Lung microvascular endothelial cell (primary cell): ENCODE measurements at places on chromosomes 16 and 17. TPM values are rescaled to one million over a fixed set of nuclear protein-coding genes. Genes with fewer than 3 reads are reported as not detected.

GRCh38 chr17:57391076-57391825, 134.9 kb downstream of the MSI2 start:
- no peak for DNase-seq

DNA sequence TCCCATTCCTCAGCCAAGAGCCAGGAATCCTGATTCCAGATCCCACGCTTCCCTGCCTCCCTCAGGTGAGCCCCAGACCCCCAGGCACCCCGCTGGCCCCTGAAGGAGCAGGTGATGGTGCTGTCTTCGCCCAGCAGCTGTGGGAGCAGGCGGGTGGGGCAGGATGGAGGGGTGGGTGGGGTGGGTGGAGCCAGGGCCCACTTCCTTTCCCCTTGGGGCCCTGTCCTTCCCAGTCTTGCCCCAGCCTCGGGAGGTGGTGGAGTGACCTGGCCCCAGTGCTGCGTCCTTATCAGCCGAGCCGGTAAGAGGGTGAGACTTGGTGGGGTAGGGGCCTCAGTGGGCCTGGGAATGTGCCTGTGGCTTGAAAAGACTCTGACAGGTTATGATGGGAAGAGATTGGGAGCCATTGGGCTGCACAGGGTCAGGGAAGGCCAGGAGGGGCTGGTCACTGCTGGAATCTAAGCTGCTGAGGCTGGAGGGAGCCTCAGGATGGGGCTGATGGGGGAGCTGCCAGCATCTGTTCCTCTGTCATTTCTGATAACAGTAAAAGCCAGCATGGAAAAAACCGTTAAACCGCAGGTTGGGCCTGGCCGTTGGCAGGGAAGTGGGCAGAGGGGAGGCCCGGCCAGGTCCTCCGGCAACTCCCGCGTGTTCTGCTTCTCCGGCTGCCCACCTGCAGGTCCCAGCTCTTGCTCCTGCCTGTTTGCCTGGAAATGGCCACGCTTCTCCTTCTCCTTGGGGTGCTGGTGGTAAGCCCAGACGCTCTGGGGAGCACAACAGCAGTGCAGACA, at the start of gene SPN:
TSS of gene SPN (plus strand) at position 232 of the 791 bp plus-strand sequence. CDS start at position 714, 482 bp downstream.
- no peak for DNase-seq

DNA sequence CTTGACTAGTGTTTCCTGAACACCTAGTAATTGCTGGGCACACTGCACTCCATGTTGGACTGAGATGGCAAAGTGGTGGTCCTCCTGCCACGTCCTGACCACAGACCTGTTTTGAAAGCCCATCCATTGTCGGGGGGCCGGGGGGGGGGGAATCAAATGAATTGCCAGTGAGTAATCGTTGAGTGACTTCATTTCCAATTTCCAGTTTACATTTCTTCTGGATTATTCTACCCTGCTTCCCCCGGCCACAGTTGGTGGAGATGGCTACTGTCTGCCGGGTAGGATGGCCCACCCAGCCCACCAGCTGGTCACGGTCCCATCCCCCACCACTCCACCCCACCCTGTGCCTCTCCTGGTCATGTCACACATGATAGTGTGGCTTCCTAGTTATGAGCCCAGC, 18.2 kb downstream of the RAI1 start:
- DNase-seq, result no peak

DNA sequence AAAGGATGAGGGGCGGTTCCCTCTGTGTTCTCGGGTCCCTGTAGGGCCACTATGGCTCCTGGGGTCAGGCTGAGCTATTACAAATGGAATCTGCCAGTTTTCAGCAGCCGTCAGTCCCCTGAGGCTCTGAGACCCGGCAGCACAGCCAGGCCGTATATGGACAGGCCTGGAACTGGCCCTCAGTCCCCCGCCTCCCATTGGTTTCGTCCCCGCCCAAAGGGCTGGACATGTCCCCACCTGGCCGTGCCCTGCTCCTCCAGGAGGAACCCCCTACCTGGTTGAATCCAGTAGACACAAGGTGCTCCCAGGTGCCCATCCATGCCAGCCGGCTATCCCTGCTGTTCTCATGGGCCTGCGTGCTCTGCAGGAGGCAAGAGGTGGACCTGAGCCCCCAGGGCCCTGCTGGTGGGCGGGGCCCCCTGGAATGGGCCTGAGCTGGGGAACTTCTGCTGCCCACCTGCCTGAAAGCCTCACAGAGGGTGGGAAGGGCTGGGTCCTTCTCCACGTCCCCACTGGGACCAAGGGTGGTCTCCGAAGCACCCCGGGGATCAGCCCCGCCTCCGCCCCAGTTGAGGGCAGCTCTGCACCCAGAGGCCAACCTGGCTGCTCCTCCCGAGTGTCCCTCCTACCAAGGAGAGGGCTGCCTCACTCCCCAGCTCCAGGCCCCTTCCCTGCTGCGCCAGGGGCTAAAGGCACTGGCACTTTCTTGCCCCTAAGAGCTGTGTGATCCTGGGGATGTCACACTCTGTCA, 16.8 kb downstream of the VASN start:
- no peak for DNase-seq

DNA sequence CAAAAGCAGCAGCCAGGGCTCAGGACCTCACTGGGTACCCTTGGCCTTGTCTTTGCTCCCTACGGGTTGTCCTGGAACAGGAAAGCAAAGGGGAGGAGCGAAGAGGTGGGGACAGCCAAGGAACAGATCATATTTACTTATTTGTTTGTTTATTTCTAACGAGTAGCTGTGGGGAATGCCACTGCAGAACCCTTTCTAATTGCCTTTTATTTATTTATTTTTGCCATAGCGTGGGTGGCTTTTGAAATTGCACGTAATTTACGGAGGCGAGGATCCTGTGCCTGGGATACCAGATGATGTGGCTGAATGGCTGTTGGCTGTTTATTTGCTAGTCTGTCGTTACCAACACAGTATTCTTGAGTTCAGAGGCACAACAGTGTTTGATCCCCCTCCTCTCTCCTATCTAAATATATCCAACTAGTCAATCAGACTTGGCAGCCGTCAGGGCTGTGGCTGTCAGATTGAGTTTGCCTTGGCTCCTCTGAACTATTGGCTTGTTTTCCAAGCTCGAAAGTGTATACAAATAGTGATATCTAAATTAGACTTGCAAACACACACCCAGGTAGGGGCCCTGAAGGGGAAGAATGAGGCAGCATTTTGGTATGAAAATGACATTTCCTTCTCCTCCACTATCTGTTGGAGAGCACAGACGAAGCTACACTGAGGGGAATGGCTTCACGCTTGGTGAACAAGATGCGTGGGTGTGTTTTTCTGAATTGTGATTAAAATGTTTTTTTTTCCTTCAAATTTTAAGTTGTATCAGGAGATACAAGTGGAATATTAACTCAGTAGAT, 110.4 kb downstream of the MSI2 start:
- no peak for DNase-seq

MYH1 gene
- total RNA-seq, result not detected in 2 replicates

MYO18A gene
- 22.4 and 26.2 TPM in 2 replicates for total RNA-seq

SLC5A11 gene
- total RNA-seq, result not detected in 2 replicates

SCARF1 gene
- total RNA-seq, result 68.0 and 92.1 TPM in 2 replicates

SP6 gene
- total RNA-seq, result 0.65 and 3.0 TPM in 2 replicates
